A549 treated with ZK216348 at 1 μM for 4 hours (cell line): ENCODE measurements at places on chromosomes 7 and 10. TPM values are rescaled to one million over a fixed set of nuclear protein-coding genes. Genes with fewer than 3 reads are reported as not detected.

TES gene
- 50.2 to 65.1 TPM (median 60.9 TPM) in 5 replicates for total RNA-seq

HMX2 gene
- 0.20 to 0.25 TPM (median 0.22 TPM) in 3 of 5 replicates, not detected in the others for total RNA-seq

ACTL6B gene
- total RNA-seq, result not detected in 5 replicates

MCM10 gene
- 20.0 to 30.1 TPM (median 23.6 TPM) in 5 replicates for total RNA-seq

FRMD4A gene
- 2.8 to 11.1 TPM (median 4.3 TPM) in 5 replicates for total RNA-seq

BTRC gene
- 6.2 to 12.9 TPM (median 10.0 TPM) in 5 replicates for total RNA-seq

AMZ1 gene
- 0.05 to 0.06 TPM in 2 of 5 replicates, not detected in the others for total RNA-seq

CCDC6 gene
- total RNA-seq, result 20.2 to 31.0 TPM (median 26.2 TPM) in 5 replicates

AQP1 gene
- total RNA-seq, result 0.35 to 0.87 TPM (median 0.46 TPM) in 5 replicates

ERVW-1 gene
- not detected in 5 replicates for total RNA-seq

ZFYVE27 gene
- 14.8 to 26.9 TPM (median 24.1 TPM) in 5 replicates for total RNA-seq

PLAC9 gene
- total RNA-seq, result not detected in 5 replicates

FAM237B gene
- not detected in 5 replicates for total RNA-seq

JCAD gene
- total RNA-seq, result 9.8 to 12.4 TPM (median 10.2 TPM) in 5 replicates

ACTA2 gene
- 14.5 to 24.1 TPM (median 17.5 TPM) in 5 replicates for total RNA-seq

RASA4 gene
- total RNA-seq, result 1.4 to 2.8 TPM (median 2.3 TPM) in 5 replicates

ZFAND4 gene
- 3.9 to 6.6 TPM (median 5.2 TPM) in 5 replicates for total RNA-seq

IFIT3 gene
- 3.8 to 7.2 TPM (median 4.9 TPM) in 5 replicates for total RNA-seq

NAT16 gene
- total RNA-seq, result 0.13 to 0.29 TPM (median 0.22 TPM) in 5 replicates

CYP17A1 gene
- not detected in 5 replicates for total RNA-seq

SH2D4B gene
- total RNA-seq, result 0.04 TPM in 1 of 5 replicates, not detected in the others

TPK1 gene
- 2.1 to 3.3 TPM (median 3.1 TPM) in 5 replicates for total RNA-seq

TFR2 gene
- 1.6 to 3.1 TPM (median 2.5 TPM) in 5 replicates for total RNA-seq

SEMA3D gene
- total RNA-seq, result 0.13 TPM in 1 of 5 replicates, not detected in the others

PLEKHS1 gene
- total RNA-seq, result 0.04 to 0.12 TPM (median 0.09 TPM) in 3 of 5 replicates, not detected in the others

UPK3BL2 gene
- 2.1 to 5.0 TPM (median 2.6 TPM) in 5 replicates for total RNA-seq

SPDYE18 gene
- total RNA-seq, result 0.26 TPM in 1 of 5 replicates, not detected in the others

HKDC1 gene
- 10.6 to 19.1 TPM (median 12.9 TPM) in 5 replicates for total RNA-seq

CAMK2G gene
- 16.6 to 19.5 TPM (median 18.8 TPM) in 5 replicates for total RNA-seq

BICC1 gene
- 14.9 to 23.2 TPM (median 20.5 TPM) in 5 replicates for total RNA-seq

ZNF282 gene
- 15.0 to 25.3 TPM (median 23.6 TPM) in 5 replicates for total RNA-seq

HPSE2 gene
- total RNA-seq, result 0.45 TPM in 1 of 5 replicates, not detected in the others
